Hypothalamus (tissue), 51 donors: ENCODE measurements at places on chromosomes 12 and 14.

- no peak for DNase-seq
Measured at GRCh38 chr14:69989622-69990021, 110.4 kb downstream of the SMOC1 start.

DNA sequence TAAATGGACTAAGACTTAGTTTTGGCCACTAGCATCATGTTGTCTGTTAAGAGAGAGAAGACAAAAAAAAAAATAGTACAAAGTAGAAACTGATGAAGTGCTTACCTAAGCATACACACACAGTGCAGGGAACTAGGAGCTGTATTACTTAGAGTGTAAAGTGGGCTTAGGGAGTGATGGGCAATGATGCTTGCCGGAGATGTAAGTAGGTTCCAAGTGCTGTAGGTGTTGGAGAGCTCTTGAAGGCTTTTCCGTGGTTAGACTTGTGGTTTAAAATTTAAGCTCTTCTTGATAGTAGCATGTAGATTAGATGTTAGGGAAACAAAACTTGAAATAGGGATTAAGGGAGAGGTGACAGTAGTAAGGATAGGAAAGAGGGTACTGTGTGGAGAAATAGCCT is 34.7 kb downstream of the MIA2 start:
- no peak for DNase-seq

DNA sequence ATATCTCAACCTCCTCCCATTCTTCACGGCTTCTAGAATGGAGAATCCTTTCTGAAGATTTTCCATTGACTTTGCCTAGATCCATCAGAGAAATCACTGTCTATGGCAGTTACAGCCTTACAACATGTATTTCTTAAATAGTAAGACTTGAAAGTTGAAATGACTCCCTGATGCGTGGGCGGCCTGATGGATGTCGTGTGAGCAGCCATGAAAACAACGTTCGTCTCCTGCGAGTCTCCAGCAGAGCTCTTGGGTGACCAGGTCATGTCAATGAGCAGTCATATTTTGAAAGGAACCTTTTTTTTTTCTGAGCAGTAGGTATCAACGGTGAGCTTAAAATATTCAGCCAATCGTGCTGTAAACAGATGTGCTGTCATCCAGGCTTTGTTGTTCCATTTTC is 139.9 kb upstream of the C14orf180 start:
- no peak for DNase-seq

DNA sequence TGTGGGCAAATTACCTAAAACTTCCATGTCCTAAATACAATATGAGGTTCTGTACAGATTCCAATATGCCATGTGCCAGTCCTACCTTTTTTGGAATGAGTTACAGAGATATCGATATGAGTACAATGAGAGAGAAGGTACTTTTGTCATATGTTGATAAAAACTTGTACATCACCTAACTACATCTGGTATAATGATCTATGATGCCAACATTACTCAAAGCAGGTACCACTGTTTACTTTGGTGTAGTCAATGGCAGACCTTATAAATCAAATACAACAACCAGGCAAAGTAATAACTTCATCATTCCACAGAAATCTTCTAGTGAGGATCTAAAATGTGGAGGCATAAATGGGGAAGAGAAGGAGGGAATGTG is 12.7 kb downstream of the TEP1 start:
- DNase-seq = no peak

DNA sequence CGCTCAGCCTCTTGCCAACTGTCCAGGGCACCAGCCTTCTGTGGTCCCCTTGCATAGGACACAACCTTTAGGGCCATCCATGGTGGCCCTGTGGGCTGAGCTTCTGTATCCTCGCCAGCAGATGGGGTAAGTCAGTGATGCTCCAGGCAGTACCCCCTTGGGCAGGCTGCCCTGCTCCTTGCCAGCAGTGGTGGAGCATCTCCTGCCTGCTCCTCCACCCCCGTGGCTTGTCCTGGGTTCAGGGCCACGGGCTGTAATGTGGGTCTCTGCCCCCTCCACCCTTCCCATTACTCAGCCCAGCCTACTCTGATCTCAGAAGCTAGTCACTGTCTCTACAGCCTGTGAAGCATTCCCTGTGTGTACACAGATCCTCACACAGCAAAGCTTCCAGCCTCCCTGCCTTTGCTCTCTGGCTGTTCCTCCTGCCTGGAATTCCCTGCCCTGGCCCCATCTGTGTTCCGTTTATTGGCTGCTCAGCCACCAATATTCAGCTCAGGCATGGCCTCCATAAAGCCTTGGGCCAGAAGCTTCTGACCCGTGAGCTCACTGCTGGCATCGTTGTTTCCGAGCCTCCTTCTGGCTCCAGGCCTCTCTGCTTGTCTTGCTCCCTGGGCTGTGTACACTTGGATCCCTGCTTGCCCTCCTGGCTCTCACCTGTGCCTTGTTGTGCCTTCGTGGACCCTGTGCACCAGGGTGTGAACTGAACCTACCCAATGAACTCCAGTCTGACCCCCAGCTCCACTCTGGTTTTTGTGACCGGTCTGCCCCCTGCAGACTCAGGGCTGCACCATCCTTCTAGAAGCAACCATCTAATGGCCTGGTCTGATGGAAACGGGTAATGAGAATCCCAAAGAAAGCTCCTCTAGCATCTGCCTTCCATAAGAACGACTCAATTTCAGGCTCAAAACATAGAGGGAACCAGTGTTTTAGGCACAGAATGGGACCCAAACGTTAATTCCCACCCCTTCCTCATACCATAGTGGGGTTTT is 177.0 kb upstream of the PRMT8 start:
- DNase-seq = peak; percentile 9

GRCh38 chr12:51529651-51529970 is 61.4 kb upstream of the SCN8A start:
- no peak for DNase-seq

DNA sequence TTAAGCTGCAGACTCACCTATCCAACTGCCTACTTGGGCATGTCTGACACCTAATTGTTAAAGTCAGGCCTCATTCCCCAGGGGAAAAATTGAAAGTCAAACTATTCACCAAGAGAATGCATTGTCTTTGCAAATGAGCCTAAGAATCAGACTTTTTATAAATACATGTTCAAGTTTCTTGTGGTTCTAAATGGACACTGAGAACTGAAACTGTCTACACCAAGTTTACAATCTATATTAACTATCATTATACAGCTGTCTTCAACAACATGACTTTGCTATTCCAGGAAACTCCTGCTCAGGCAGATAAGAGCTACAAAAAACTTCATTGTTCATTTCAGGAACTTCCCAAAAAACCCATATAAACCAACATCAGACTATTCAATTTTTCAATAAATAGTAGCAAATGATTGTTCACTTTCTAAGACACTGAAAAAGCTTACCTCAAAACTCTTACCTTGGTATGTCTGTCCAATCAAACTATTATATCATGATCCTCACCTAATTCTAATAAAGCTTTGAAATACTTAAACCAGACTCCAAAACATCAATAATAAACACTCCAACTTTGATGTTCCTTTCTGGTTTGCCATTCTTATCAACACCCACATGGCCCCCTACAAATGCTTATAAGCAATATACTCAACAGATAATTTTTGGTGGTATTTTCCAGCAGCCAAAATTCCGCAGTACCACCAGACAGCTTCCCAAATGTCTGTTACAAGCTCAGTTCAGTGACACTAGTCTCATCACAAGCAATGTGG is 24.2 kb downstream of the CDK17 start:
- DNase-seq = no peak

DNA sequence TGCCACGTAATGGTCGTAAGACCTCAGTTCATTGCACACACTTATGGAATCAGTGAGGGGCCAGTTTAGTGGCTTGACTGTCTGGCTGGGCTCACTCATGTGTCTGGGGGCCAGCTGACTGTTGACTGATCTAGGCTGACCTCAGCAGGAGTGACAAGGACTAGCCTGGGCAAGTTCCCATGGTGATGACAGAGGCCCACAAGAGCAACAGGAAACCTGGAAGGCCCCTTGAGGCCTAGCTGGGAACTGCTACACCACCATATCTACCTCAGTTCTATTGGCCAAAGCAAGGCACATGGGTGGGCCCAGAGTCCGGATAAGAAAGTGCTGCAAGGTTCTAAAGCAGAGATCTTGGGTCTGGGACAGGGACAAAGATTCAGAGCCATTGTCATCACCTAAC is 21.3 kb upstream of the RFLNA start:
- DNase-seq = no peak

DNA sequence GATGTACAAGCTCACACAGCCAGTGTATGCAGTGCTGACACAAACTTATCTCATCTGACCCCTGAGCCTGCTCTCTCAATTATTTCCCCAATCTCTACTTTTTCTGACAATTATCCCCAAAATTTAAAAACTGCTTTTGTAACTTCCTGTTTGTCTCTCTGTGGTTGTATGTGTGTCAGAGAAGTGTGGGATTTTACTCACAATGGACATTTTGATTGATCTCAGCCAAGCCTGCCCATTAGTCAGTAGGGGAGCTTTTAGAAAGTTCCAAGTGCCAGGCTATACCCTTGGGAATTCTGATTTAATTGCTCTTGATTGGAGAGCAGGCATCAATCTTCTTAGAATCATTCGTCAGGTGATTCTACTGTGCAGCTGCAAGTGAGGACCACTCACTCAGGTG is 64.9 kb upstream of the LMNTD1 start:
- no peak for DNase-seq

GRCh38 chr14:104708606-104709268 is 15.3 kb upstream of the ADSS1 start:
- DNase-seq = no peak
